Thoracic aorta (tissue), 2 donors: ENCODE measurements at places on chromosomes 16 and 17. TPM values are rescaled to one million over a fixed set of nuclear protein-coding genes. Genes with fewer than 3 reads are reported as not detected.

The MNT gene
- total RNA-seq = 27.1 TPM

- H3K36me3 ChIP-seq = peaks cover 4% of the 10 kb centered on the region
- H3K27me3 ChIP-seq = no peaks in the 10 kb centered on the region
- H3K4me3 ChIP-seq = no peak overlapping the region
- H3K27ac ChIP-seq = no peak overlapping the region
- peaks cover 5% of the 10 kb centered on the region for H3K4me1 ChIP-seq
These were observed 22.9 kb downstream of the PRCD start for GRCh38 chr17:76562734-76563148.

DNA sequence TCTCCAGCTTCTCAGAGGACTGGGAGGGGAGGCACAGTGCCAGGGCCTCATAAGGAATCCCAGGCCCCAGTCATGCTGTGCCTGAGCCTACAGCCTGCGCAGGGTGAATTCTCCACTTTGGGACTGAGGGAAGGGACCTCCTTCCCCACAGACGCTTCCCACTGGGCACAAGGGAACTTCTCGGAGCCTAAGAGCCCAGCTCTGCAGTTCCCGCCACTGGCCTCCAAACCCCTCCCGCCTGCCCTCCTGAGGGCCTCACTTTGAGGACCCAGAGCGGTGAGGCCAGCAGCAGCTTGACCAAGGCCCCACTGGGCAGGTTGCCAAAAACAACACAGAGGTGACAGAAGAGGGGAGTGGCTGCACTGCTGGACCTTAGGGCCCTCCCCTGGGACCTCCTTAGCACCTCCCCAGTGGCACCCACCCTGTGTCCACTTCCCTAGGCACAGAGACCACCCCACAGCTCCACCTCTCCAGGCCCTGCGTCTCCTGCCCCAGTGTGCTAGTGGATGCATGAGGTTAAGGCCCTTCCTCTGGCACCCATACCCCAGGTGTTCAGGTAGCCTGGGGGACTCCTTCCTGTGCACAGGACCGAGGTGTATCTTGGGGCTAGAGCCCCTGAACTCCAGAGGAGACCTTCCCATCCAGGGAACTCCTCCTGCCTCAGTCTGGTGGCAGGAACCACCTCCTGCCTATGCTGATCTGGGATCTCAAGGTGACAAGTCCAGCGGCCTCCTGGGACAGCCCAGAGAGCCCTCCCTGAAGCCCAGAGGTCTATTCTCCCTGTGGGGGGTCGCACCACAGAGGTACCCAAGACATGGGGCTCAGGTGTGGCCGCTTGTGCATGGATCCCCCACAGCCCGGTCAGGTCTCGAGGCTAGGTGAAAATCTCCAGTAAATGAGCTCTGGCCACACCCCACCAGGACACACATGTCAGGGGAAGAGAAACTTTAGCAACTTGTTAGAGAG lies 3.4 kb downstream of the CASKIN2 start:
- H3K4me3 ChIP-seq = peak overlapping the region; percentile 95
- H3K36me3 ChIP-seq = peaks cover 8% of the 10 kb centered on the region
- H3K27me3 ChIP-seq = no peaks in the 10 kb centered on the region
- no peak for DNase-seq

- peaks cover 10% of the 10 kb centered on the region for H3K4me1 ChIP-seq
- H3K36me3 ChIP-seq = no peaks in the 10 kb centered on the region
- H3K27me3 ChIP-seq = no peaks in the 10 kb centered on the region
- DNase-seq = no peak
- H3K4me3 ChIP-seq = peak overlapping the region; percentile 85
- peak overlapping the region; percentile 24 for H3K27ac ChIP-seq
These were observed 593 bp downstream of the SLC38A7 start for GRCh38 chr16:58684001-58684353.

DNA sequence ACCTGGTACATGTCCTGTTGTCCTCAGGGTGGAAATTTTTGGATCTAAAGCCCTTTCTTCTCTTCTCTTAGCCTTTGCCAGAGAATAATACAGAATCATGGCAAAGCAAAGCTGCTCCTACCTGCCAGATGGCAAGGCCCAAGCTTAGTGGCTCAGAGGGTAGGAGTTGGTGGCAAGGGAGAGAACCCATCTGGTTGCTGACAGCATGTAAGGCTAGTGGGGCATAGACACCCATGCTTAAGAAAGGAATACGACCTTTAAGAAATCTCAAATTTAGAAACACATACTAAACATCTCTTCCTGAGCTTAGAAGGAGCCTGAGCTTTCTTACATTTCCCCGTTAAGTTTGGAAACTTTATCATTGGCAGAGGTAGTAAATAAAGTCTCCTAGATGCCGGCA lies 395.0 kb upstream of the SOX9 start:
- no peak overlapping the region for H3K27ac ChIP-seq
- no peak overlapping the region for H3K4me3 ChIP-seq
- no peaks in the 10 kb centered on the region for H3K36me3 ChIP-seq

DNA sequence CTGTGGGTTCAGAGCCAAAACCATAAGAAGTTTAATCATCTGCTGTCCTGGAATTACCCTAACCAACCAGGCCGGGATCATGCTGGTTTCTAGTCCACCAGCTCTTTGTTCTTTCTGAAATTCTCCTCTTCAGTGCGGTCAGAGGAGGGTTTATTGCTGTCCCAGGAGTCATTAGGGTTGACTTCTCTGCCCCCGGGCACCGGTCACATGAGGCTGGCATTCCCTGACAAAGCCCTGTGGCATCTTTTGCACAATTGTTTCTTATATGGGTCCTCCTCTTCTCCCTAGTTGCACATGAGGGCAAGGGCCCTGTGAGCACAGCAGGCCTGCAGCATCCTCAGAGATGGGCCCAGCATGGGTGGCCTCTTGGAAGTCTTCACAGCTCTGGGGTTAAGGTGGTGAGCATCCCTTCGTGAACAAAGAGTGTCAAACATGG lies 243.9 kb downstream of the IRF8 start:
- no peaks in the 10 kb centered on the region for H3K4me1 ChIP-seq
- no peak overlapping the region for H3K27ac ChIP-seq

The DRC3 gene
- total RNA-seq = 0.27 TPM

GRCh38 chr16:69712277-69712676 lies 14.1 kb downstream of the NQO1 start:
- no peak overlapping the region for H3K4me3 ChIP-seq
- H3K4me1 ChIP-seq = no peaks in the 10 kb centered on the region
- H3K27me3 ChIP-seq = no peaks in the 10 kb centered on the region

The SKA2 gene
- 39.2 TPM for total RNA-seq

The SP6 gene
- total RNA-seq = not detected

DNA sequence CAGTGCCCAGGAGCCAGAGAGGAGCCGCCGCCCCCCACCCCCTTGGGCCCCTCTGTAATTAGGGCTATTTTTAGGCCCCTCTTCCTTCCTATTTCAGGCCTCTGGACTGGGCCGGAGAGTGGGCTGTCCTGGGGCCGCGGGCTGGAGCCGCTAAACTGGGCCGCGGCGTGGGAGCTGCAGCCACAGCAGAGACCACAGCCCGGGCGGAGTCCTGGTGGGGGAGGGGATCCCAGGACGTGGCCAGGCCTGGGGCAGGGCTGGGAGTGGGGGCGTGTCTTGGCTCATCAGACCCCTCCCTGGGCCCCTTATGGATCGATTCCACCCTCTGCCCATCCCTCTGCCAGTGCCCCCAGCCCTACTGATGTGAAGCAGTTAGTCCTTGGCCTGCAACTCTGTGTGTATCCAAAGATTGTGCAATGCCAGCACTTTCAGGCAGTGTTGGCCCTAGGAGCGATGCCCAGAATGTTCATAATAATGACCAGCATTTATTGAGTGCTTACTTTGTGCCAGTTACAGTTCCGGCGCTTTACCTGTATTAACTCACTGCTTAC lies 15.0 kb upstream of the TAC4 start:
- H3K27ac ChIP-seq = no peak overlapping the region
- no peak for DNase-seq
- no peaks in the 10 kb centered on the region for H3K36me3 ChIP-seq
- no peaks in the 10 kb centered on the region for H3K27me3 ChIP-seq
- no peaks in the 10 kb centered on the region for H3K4me1 ChIP-seq

The ARMC5 gene
- 10.8 TPM for total RNA-seq

DNA sequence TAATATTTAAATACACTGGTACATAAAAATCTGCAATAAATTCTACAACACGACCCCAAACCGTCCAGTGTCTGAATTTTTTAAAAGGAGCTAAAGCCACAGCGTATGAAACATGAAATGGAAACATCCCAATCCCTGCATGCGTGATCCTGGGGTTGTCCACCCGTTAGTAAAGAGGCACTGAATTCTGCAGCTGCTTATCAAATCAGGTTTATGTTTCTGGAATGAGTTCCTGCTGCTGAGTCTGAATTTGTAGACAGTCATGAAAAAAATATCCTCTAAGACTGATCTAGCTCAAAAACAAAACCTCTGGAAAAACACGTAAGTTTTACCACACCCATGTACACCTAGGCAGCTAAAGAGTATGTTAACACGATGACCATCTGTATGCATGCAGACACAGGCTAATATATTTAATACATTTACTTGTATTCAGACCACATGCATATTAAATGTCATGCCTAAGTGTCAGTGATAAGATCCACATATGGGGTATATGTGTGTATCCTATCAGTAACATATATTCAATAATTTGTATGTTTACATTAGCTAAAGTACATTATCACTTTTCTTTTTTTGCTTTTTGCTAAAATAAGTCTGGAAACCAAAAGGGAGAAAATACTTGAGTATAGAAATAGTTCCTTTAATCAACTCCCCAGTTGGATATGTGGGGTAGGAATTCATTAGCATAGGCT lies 420.5 kb upstream of the PSMD7 start:
- no peak overlapping the region for H3K4me3 ChIP-seq
- no peaks in the 10 kb centered on the region for H3K36me3 ChIP-seq
- H3K4me1 ChIP-seq = no peaks in the 10 kb centered on the region
- no peak overlapping the region for H3K27ac ChIP-seq
- no peaks in the 10 kb centered on the region for H3K27me3 ChIP-seq

DNA sequence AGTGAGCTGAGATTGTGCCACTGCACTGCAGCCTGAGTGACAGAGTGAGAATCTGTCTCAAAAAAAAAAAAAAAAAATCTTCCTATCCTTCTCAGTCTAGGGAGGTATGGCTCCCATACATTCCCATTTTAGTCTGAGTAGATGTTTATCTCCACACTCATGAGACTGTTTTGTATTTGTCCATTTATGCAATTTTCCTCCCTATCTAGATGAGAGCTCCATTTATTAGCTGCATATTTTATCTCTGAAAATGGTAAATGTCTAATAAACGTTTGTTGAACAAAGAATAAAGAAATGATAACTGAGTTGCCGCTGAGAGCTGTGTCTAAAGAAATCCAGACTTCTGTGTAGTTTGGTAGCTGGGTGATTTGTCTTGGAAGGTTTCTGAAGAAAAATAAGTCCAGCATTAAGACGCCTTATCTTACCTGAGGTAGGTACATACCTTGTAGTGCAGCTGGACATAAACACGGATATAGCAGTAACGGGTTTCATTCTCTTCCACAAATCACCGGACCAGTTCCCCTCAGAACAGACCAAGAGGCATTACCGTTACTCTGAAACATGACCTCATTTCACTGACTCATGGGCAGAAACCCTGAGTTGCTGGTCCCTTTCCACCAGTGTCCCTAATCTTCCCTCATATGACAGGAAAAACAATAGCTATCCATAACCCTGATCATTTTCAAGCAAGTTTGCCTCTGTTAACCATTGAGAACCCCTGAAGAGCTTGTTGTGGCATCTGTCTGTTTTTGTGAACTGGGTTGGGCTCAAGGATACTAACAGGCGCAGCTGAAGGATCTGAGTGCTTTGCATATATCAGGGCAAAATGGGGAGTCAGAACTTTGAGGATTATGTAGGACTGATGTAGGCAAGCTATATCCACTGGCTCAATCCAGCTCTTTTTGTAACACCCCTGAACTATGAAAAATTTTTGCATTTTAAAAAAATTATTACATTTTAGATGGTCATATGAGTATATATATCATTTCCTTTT lies 177.4 kb upstream of the XYLT1 start:
- no peaks in the 10 kb centered on the region for H3K36me3 ChIP-seq
- no peak overlapping the region for H3K27ac ChIP-seq
- no peaks in the 10 kb centered on the region for H3K4me1 ChIP-seq
- no peak for DNase-seq
- H3K4me3 ChIP-seq = no peak overlapping the region
- H3K27me3 ChIP-seq = no peaks in the 10 kb centered on the region

- no peaks in the 10 kb centered on the region for H3K4me1 ChIP-seq
- H3K27ac ChIP-seq = no peak overlapping the region
- H3K27me3 ChIP-seq = no peaks in the 10 kb centered on the region
- no peak overlapping the region for H3K4me3 ChIP-seq
- DNase-seq = no peak
These were observed 19.4 kb upstream of the C16orf95 start for GRCh38 chr16:87336434-87337240.

- H3K27ac ChIP-seq = no peak overlapping the region
- no peaks in the 10 kb centered on the region for H3K27me3 ChIP-seq
- DNase-seq = no peak
- H3K4me3 ChIP-seq = no peak overlapping the region
- H3K36me3 ChIP-seq = no peaks in the 10 kb centered on the region
These were observed 2.3 kb upstream of the CCDC182 start for GRCh38 chr17:57747221-57748017.

DNA sequence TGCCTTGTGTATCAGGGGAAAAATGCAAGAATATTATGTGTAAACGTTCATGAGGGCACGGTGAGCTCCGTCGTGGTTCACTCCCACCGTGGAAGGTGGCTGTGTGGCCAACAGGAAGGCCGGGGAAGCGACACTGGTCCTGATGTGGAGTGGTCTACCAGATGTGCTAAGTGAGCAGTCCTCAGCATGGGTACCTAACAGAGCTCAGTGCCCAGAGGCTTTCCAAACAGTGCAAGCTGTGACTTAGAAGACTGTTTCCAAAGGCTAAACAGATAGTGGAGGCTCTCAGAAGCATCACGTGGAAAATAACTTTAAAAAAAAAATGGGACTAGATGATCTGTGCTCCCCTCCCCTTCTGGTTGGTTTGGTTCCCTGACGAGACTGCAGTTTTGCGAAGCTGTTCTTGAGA lies 199.3 kb upstream of the CHMP6 start:
- H3K4me3 ChIP-seq = no peak overlapping the region
- no peaks in the 10 kb centered on the region for H3K27me3 ChIP-seq
- no peak for DNase-seq
- no peaks in the 10 kb centered on the region for H3K36me3 ChIP-seq

- no peaks in the 10 kb centered on the region for H3K27me3 ChIP-seq
- peaks cover 27% of the 10 kb centered on the region for H3K4me1 ChIP-seq
- no peaks in the 10 kb centered on the region for H3K36me3 ChIP-seq
- peak overlapping the region; percentile 48 for H3K27ac ChIP-seq
- H3K4me3 ChIP-seq = peak overlapping the region; percentile 88
These were observed 1.1 kb downstream of the ACSF2 start for GRCh38 chr17:50426814-50427787.

GRCh38 chr17:76262732-76263344 lies 2.3 kb upstream of the UBALD2 start:
- no peak overlapping the region for H3K4me3 ChIP-seq
- H3K27me3 ChIP-seq = no peaks in the 10 kb centered on the region
- H3K27ac ChIP-seq = no peak overlapping the region
- no peaks in the 10 kb centered on the region for H3K36me3 ChIP-seq

GRCh38 chr17:74502861-74503260 lies 28.4 kb downstream of the CD300LB start:
- no peak overlapping the region for H3K27ac ChIP-seq
- no peak for DNase-seq
- H3K4me3 ChIP-seq = no peak overlapping the region
- no peaks in the 10 kb centered on the region for H3K27me3 ChIP-seq

The TEX14 gene
- total RNA-seq = not detected

GRCh38 chr16:4505356-4506147 lies 29.4 kb downstream of the HMOX2 start:
- no peak overlapping the region for H3K27ac ChIP-seq
- H3K36me3 ChIP-seq = peaks cover 26% of the 10 kb centered on the region
- H3K4me1 ChIP-seq = peaks cover 17% of the 10 kb centered on the region
- no peak overlapping the region for H3K4me3 ChIP-seq
- DNase-seq = no peak

- H3K4me3 ChIP-seq = peak overlapping the region; percentile 93
- peak overlapping the region; percentile 97 for H3K27ac ChIP-seq
- H3K36me3 ChIP-seq = no peaks in the 10 kb centered on the region
- H3K27me3 ChIP-seq = no peaks in the 10 kb centered on the region
- H3K4me1 ChIP-seq = peaks cover 90% of the 10 kb centered on the region
These were observed 71.4 kb downstream of the ABR start for GRCh38 chr17:1108478-1108764.
